SW 1271 (cell line): ENCODE measurements at places on chromosomes 2 and 18.

DNA sequence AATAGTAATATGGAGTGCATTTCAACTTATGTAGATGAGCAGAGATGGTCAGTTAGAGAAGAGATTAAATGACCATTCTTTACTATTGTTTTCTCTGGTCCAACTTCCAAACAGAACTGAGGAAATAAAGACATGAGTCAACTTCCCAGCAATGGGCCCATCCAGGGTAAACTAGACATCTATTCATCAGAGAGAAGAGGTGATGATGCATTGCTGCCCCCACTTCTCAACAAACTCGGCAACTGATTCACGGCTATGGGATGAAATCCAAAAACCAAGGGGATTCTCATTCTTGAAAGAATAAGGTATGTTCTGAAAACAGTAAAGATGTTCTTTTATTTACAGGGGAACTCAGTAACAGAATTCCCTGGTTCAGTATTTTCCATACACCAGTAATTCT, 190.7 kb downstream of the RDH14 start:
- no peak for DNase-seq

- DNase-seq: no peak
Observed at GRCh38 chr18:61957801-61958516, 65.2 kb upstream of the RNF152 start.

- DNase-seq: no peak
Observed at GRCh38 chr2:107338059-107338458, 452.1 kb upstream of the ST6GAL2 start.

- DNase-seq: no peak
Observed at GRCh38 chr2:136310797-136311603, 193.1 kb upstream of the CXCR4 start.

- no peak for DNase-seq
Observed at GRCh38 chr2:115303-115702, 69.0 kb upstream of the FAM110C start.

GRCh38 chr2:135066710-135067109, 14.6 kb downstream of the RAB3GAP1 start:
- no peak for DNase-seq

DNA sequence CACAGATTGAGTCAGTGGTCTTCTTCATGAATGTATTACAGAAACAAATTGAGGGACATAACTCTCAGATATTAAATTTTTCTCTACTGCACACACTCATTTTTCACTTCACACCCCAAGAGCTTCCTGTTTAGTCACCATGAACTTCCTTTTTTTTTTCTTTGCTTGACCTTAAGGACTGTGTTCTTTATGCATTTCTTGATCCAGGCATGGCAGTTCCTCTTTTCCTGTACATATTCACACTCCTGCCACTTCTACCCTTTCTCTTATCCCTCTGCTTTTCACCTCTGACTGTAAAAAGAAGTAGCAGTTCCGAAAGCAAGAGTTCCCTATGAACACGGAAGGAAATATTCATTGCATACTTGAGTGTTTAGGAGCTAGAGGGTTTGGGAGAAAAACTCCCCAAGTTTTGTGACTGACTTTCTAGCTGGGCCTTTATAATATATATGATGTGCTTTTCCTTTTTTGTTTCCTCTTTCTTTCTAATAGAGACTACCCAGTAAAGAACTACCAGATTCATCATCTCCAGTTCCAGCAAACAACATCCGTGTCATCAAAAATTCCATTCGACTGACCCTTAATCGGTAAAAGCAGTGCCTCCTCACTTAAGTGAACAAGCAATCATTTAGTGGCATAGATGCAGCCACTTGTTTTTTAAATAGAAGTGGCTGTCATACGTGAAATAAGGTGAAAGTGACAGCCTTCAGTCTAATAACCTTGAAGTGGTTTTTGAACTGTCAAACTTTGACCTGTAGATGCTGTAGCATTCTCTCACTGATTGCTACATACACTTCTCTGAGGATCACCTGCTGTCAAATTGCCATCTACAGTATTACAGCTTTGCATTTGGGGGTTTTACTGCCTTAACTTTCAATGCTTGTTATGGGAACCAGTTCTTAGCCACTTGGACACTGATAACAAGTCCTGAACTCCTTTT, 40.8 kb downstream of the PAPOLG start:
- DNase-seq: peak; percentile 30

DNA sequence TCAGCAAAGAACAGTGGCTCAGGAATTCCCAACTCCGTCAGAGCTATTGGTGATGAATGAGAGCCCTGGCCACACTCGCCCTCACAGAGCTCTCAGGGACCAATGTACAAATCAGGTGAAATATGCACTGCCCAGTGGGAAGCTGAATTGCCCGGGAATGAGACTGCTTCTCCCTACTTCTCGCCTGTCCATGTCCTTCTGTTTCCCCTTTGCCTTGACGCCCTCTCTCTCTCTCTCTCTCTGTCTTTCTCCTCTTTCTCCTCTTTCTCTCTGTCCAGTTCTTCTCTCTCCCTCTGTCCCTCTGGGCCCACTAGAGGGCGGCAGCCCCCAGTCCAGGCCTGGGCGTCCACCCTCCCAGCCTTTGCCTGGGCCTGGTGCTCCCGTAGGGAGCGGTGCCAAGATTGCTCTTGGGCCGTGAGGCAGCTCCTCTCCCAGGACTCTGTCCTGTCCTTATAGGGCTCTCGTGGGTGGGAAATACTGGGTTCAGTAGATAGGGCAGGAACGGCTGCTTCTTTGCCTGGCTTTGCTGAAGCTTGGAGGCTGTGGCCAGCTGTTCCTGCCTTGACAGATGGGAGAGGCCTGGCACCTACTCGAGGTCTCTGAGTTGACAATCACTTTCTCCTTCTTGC, 28.4 kb upstream of the PUM2 start:
- peak; percentile 74 for DNase-seq

DNA sequence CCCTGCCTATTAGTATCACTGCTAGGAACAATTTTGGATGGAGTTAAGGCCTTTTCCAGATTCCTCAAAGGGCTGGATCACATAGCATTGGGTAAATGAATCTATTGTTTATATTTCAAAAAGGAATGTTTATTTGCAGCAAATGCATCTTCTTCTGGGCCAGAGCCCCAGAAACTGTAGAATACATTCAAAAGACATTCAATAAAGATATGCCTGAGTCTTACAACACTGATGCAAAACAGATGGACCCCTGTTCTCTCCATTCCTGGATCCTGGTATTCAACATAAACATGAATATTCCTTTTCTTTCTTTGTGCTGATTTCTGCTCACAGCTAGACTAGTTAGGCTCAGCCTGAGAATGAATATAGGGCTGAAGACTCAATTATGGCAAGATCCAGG, 227.2 kb upstream of the KLHL29 start:
- no peak for DNase-seq

GRCh38 chr2:151918308-151918707, 90.1 kb upstream of the ARL5A start:
- no peak for DNase-seq

DNA sequence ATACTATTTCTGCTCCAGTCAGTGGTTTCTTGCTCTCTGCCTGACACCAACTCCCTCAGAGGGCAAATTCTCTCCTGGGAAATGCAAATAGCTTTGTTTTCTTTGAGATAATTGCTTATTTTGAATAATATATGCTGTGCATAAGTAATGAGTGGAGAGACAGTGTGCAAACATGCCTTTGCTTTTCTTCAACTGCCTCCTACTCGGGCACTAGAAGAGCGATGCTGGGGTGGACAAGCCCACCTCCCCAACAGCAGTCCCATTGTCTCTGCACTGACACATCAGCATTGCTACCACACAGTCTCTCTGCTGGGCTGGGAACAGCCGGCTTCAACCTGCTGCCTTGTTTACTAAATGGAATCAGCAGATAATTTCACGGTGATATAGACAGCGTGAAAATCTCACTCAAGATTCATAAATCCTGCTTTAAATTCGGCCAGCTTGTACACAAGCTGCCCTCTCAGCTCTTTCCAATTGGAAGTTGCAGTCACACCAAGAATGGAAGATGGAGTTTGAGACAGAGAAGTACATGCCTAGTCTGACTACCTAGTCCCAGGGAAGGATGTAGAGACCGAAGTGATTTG, 694.5 kb downstream of the TDRD15 start:
- DNase-seq: no peak

- no peak for DNase-seq
Observed at GRCh38 chr2:75321599-75321922, 122.2 kb upstream of the TACR1 start.

- DNase-seq: no peak
Observed at GRCh38 chr2:239816576-239817467, 208.3 kb downstream of the NDUFA10 start.

- DNase-seq: no peak
Observed at GRCh38 chr2:24886126-24886501, 33.9 kb downstream of the ADCY3 start.

DNA sequence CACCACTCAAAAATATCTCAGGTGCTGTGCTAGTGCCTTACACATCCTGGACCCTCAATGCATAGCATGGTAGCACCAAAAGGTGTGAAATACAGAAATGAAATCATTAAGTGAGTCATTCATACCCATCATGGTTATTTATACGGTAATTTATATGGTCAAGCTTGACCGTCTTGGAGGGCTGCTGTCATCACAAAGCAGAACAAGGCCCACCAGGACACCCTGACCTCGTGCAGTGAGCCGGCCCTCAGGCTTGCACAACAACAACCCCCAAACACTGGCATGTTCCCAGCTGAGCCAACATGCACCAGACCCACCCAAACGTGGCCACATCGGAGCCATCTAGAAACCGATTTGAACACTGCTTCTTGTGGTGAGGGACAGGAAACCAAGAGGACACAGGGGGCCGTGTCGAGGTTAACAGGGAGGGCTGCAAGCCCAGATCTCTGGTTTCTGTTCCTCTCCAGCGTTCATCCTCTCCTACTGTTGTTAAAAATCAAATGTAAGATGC, 378.5 kb upstream of the ID2 start:
- no peak for DNase-seq

GRCh38 chr2:71822463-71822862, 325.2 kb downstream of the CYP26B1 start:
- no peak for DNase-seq

DNA sequence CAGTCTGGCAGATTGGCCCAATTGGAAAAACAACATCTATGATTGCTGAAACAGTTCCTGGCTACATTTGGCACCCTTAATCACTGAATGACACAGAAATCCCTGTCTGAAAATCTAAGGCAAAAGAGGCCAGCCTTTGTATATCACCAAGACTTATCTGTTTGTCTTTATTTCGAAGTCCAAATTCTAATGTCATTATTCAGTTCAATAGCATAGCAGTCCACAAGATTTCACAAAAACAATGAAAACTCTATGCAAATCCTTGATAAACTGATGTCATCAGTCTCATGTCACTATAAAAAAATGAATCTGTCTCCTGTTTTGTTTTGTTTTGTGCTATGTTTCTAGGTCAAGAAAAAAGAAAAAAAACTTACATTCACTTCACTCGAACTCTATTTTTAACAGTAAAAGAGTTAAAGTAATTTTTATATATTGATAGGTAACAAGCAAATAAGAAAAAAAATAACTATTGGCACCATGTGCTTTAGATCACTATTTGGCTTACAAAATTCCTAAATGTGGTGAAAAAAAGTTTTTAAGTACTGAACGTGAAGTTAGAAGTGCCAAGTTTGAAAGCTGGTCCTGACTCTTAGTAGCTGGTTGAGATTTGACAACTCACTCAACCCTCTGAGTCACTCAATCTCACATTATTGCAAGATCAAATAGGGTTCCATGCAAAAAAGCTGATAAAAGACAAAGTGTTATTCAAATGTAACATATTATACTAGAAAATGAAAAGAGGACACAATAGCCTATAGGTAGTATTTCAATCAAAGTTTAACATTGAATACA, 359.3 kb downstream of the IRS1 start:
- no peak for DNase-seq

- no peak for DNase-seq
Observed at GRCh38 chr2:197442857-197443256, 8.0 kb upstream of the SF3B1 start.

GRCh38 chr2:11344956-11345677, 681 bp upstream of the ROCK2 start:
- no peak for DNase-seq

DNA sequence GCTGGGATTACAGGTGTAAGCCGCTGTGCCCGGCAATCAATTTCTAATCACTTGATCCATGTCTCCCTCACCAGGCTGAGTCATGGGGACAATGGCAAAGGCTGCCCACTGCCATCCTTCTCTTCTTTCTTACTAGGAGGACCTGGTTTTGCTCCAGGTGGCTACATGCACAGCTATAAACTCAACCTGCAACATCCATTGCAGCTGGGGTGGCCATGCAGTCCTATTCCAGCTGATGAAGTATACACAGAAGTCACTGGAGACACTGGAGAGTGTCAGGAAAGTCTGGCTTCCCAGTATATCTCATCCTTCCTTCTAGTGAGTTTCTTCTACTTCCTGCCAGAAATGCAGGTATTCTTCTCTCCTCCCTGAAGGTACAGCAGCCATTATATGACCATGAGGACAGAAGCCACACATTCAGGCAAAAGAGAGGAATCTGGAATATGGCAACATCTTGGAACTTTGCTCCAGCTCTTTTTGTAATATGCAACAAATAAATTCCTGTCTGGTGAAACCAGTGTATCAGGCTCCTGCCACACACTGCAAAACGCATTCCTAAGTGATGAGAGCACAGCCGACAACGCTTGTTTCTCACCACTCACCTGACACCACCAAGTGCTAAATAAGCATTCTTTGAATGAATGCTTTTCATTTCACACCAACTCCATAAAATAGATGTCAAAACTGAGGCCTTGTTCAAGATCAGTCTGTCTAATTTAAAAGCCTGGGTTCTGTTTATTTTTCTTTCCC, 32.3 kb downstream of the SCTR start:
- DNase-seq: peak; percentile 78

GRCh38 chr2:154603682-154604081, 94.8 kb upstream of the KCNJ3 start:
- no peak for DNase-seq

DNA sequence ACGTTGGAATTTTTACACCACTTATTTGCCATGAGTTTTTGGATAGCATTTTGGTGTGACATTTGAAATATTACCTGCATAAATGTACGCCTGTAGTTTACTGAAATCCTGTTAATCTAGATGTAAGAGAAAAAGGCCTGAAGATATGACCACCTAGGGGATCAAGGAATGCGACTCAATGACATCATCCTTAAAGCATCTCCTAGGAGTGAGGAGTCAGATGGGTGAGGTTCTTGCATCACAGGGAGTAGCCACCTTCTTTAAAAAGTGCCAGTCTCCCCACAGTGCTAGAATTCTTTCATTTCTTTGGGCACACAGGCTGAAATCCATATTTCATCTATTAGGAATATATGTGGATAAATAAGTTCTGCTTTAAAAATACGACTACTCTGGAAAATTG, 34.5 kb downstream of the ADCYAP1 start:
- DNase-seq: peak; percentile 8

DNA sequence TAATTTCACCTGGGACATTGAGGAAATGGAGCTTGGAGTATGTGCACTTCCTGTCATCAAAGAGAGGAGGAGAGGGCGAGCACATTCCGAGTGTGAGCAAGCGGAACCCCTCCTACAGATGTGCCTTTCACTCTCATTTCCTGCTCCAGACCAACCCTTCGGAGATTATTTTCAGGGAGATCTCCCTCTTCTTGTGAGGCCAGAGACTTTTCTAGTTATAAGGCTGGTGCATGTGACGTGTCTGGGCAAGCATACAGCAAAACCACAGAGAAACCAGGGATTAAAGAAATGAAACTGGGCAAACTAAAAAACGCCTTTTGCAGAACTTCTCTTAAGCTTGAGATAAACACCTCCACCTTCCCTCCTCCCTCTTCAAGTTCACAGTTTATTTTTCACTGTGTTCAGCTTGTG, 409.2 kb upstream of the TCF4 start:
- no peak for DNase-seq

GRCh38 chr2:75311993-75312392, 112.7 kb upstream of the TACR1 start:
- DNase-seq: peak; percentile 7
